Activated CD8-positive, alpha-beta memory T cell treated with anti-CD3 and anti-CD28 coated beads, Interleukin-2, amount 50 U/mL, for 48 hours (primary cell): ENCODE measurements at places on chromosomes 2 and 18.

- no peak for DNase-seq
Measured at GRCh38 chr2:165079432-165079831, 124.1 kb upstream of the SLC38A11 start.

DNA sequence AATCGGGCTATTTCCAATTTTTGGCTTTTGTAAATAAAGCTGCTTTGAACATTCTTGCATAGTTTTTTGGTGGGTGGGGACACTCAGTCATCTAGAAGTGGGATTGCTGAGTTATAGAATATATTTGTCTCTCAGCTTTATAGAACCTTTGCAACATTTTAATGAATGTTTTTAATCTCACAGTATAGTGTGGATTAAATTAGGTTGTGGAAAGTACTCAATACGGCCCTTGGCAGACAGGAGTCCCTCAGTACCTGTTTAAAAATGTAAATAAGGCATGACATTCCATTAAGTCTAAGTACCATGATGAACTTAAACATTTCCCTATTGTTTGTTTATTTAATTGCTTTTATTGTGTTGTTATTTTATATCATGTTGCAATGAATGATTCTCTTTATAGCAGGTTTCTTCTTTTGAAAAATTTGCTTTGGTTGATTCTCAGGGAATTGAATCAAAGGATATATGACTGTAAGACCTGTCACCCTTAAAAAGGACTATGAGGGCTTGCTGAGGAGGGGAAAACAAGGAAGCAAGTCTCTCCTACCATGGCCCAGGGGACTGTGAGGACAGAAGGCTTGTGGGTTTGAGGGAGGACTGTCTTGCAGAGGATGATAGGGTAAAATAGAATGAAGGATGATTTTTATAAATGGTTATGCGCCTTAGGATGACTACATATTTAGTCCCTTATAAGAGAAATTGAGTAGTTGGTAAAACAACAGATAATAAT lies 165.1 kb downstream of the RPIA start:
- no peak for DNase-seq

DNA sequence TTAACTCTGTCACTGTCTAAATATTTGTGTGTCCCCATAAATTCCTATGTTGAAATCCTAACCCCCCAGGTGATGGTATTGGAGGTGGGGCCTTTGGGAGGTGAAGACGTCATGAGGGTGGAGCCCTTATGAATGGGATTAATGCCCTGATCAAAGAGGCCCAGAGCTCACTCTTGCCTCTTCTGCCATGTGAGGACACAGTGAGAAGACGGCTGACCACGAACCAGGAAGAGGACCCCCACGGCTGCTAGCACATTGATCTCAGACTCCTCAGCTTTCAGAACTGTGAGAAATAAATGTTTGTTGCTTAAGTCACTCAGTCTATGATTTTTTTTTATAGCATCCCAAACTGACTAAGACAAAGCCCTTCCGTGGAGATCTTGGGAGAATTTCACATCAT lies 71.2 kb downstream of the BCL2L11 start:
- DNase-seq: no peak

- no peak for DNase-seq
Measured at GRCh38 chr2:134307334-134307733, 53.5 kb downstream of the MGAT5 start.

GRCh38 chr2:74513605-74514367 lies 464 bp upstream of the TLX2 start:
- DNase-seq: peak; percentile 66

DNA sequence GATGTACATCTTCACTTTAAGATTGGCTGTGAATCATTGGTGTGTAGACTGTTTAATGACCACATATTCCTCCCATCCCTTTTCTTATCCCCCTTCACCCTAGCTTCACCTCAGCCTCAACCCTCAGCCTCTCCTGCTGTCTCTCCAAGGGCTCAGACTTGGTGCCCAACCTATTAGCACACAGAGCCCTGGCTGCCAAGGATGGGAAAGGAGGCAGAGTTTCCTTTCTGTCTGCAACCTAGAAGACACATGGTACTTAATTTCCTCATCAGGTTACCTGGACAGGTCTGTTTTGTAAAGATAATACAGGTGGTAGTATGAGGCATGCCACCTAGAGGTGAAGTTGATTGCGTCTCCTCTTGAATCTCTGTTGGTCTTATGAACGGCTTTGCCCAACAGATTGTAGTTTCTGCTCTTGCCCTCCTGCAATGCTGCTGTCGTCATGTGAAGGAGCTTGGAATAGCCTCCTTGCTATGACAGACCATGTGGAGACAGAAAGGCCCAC lies 44.5 kb upstream of the RMND5A start:
- DNase-seq: no peak
